ENCODE measurements at places on chromosomes 16 and 17. TPM values are rescaled to one million over a fixed set of nuclear protein-coding genes. Genes with fewer than 3 reads are reported as not detected.

C17orf107 gene
- total RNA-seq = 4.5 TPM

CRYM gene
- total RNA-seq = 2.0 TPM

KCNJ16 gene
- total RNA-seq = not detected

SLFN12 gene
- 58.1 TPM for total RNA-seq

ITPRIPL2 gene
- 41.1 TPM for total RNA-seq

PLCG2 gene
- 0.09 TPM for total RNA-seq

AATF gene
- total RNA-seq = 25.1 TPM

OVCA2 gene
- 38.8 TPM for total RNA-seq

TBC1D3 gene
- not detected for total RNA-seq

ZNF668 gene
- total RNA-seq = 12.3 TPM

TEX19 gene
- not detected for total RNA-seq

CA7 gene
- not detected for total RNA-seq

TNRC6C gene
- total RNA-seq = 10.3 TPM

Data from fibroblast of the aortic adventitia (primary cell).